ENCODE measurements at places on chromosomes 5 and 9.

GRCh38 chr9:6214434-6214833 lies 1.2 kb upstream of the IL33 start:
- DNase-seq = no peak

DNA sequence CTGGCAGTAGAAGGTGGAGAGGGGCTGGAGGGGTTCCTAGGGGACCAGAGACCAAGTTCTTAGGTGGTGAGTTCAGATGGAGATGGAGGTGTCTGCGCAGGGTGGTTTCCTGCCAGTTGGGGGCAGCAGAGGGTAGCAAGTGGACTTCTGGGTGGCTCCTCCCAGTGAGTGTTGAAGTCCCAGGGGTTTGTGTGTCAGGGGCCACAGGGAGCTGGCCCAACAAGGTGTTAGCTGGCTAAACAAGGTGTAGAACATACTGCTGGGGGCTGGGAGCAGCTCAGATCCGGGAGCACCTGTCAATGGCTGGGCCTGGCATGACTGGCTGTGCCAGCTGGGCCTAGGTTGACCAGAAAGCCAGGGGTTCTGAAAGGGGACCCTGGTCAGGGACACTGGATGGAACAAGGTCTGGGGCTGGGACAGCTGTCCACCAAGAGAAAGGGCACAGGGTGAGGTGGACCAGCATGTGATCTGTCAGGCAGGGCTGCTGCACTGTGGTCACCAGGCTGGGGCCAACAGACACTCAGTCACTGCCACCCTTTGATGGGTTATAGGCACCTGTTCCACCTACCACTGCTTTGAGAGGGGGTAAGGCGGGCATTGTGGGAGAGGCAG lies 35.6 kb downstream of the DAB2IP start:
- DNase-seq = peak; percentile 80

DNA sequence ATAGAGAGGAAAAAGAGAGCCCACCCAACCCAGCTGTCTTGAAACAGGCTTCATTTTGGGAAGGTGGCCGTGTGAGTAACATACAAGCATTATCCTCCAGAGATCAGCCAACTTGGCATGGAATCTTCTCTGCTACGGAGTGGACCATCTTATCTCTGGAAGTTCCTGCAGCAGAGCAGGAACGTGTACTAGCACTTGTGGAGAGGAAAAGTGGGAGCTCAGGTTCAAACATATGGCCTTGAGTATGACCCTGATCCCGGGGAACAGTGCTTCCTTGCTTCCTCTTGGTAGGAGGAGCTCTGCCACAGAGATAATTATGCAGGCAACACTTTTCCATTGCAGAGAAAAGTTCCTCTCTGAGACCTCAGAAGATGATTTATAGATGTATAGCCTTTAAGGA lies 490.4 kb upstream of the ACO1 start:
- no peak for DNase-seq

DNA sequence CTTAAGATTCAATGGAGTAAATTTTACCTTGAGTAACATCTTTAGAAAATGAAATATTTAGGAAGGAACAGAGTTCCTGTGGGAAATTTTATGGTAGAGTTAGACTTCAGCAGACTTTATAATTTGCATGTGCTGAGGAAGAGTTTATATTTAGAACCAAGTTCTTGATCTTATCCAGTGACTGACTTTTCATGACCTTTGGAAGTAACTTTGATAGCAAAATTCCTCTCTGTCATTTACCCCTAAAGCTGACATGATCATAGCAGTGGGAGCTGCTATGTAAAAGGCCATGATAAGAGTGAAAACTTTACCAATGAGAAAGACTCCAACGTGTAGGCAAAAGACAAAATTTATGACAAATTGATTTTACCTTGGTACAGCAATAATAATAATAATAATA lies 1071.8 kb upstream of the DMAC1 start:
- no peak for DNase-seq

GRCh38 chr9:131622523-131622922 lies 77.2 kb downstream of the PRRT1B start:
- DNase-seq = no peak

DNA sequence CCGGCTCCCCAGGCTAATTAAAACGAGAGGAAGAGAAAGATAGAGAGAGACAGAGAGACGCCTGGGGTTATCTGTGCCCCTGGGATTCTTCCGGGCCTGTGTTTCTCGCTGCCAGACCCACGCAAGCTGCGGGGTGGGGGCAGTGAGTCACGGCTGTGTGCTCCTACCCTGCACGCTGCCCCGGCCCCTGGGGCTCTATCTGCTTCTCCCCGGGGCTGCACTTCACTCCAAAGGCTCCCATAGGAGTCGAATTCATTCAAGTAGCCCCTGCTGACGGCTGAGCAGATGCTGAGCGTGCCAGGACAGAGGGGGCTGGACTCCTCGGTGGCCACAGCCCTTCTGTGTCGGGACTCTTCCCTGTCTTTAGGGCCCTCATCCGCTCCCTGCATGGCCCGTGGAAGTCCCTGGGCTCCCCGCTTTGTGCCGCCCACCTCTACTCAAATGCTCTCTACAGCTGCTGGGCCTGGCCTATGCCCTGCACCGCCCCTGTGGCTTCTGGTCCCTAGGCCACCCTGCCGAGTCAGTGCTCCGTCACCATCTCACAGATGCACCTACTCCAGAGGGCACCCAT lies 22.8 kb downstream of the SARDH start:
- no peak for DNase-seq

GRCh38 chr5:62256161-62257019 lies 49.6 kb upstream of the KIF2A start:
- DNase-seq = no peak

- DNase-seq = no peak
Observed at GRCh38 chr5:80128141-80128540, 93.0 kb downstream of the THBS4 start.

Measured in dorsolateral prefrontal cortex (tissue), 122 donors.